ENCODE measurements at places on chromosomes 7 and 10.

GRCh38 chr7:149458235-149458634 lies 2.6 kb downstream of the ZNF777 start:
- DNase-seq: peak; percentile 22

DNA sequence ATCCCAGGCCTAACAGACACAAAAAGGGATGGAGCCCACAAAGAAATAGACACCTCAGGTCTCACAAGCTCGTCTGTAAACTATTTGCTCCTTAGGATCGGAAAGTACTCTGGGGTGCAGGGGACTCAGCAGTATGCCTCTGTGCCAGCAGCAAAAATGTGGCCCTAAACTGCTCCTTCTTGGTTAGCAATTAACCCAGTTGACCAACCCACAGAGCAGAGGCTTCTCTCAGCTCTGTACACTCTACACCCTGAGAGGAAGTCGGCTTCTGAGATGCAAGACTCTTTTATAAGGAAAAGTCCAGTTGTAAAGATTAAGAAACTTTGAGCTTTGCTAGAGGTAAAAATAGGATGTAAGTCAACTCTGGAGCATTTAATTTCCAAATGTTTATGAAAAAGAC lies 156.3 kb upstream of the PRSS58 start:
- no peak for DNase-seq

GRCh38 chr7:89680161-89680560 lies 474.1 kb upstream of the STEAP1 start:
- no peak for DNase-seq

DNA sequence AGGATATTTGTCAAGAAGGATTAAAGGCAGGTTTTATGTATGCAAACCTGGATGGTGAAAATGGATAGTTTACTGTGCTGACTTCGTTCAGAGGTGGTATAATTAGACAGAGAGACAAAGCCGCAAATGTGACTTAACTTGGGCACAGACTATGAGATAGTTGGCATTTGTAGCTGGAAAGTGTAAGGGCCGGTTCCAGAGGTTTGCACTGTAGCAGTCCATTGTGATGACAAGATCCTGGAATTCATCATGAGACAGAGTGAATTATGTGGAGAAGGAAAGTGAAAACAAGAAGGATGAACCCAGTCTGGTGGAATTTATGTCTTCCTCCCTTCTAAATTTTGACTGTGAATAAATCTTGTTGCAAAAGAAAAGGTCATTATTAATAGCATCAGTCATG lies 139.0 kb downstream of the CNTNAP2 start:
- DNase-seq: no peak

GRCh38 chr10:110919349-110919931 lies at the start of gene SHOC2:
TSS of gene SHOC2 (plus strand) at chr10:110919604. CDS start at chr10:110964359, 44,755 bp downstream.
- peak; percentile 83 for DNase-seq

GRCh38 chr10:100184840-100185239 lies 989 bp downstream of the ERLIN1 start:
- peak; percentile 57 for DNase-seq

Data from adipocyte (in vitro differentiated cells).